DMS 273 treated with DMSO at 0.1 percent for 48 hours (cell line): ENCODE measurements at places on chromosomes 3 and 15.

DNA sequence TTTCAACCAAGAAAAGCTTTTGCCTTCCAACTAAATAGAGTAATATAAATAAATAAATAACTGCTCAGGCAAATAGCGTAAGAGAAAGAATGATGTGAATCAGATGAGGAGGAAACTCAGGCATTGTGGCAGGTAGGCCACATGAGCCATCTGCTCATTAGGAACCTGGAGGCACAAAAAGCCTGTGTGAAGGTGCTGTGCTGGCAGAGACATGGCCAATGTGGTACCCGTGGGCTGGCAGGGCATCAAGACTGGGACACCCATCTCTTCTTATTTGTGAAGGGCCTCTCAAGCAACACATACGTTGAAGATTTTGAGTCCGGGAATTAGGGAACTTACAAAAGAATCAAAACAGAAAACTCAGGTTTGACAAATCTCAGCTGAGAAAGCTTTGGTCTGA is 9.5 kb downstream of the ANKRD34C start:
- DNase-seq: no peak

DNA sequence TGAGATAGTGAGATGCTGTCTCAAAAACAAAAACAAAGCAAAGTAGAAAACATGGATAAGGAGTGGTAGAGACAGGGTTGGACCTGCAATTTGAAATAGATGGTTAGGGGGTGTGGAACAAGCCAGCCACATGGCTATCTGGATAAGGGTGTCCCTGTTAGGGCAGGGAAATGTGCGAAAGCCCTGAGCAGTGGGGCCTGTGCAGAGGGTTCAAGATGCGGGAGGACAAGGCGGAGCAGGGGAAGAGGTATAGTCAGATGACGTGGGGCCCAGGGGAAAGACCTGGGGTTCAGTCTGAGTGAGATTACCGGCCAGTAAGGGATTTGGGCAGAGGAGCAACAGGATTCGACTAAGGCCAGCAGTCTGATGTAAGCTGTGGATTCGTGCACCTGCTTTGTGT is 18.4 kb upstream of the NR2E3 start:
- no peak for DNase-seq

DNA sequence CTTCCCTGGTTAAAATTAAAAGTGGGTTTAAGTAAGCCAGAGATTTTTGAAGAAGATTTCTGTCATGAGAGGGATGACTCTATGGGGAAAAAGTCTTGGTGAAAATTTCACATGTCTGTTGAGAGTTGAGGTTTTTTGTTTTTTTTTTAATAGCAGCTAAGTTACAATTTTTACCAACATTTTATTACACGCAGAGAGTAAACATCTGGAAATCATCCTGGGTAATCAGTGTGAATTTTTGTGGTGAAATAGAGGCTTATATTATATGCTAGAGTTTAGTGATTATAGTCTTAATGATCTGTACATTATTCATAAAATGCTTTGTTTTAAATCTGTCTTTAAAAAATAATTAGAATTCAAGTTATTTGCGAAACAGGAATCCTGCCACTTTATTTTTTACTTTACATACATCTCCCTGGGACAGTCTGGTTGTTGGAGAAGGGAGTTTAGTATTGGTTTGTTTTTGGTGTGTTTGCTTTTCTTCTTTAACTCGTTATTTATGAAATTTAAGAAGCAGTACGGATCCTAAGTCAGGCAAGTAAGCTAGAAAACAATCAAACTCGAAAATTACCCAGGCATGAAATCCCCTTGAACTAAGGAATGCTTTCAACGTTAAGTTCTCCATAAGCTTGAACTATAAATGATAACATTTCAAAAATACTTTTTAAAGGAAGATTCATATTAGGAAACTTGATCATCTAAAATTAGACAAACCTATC is 143.4 kb upstream of the TSC22D2 start:
- DNase-seq: no peak

GRCh38 chr3:52774066-52774713 is 3.2 kb upstream of the ITIH1 start:
- DNase-seq: no peak
